Central memory CD8-positive, alpha-beta T cell (primary cell): ENCODE measurements at places on chromosomes 11 and 22.

- no peaks in the 10 kb centered on the region for H3K27me3 ChIP-seq
- H3K4me1 ChIP-seq = peaks cover 12% of the 10 kb centered on the region
- DNase-seq = no peak
These were observed 102.1 kb downstream of the FCHSD2 start for GRCh38 chr11:73040046-73040445.

DNA sequence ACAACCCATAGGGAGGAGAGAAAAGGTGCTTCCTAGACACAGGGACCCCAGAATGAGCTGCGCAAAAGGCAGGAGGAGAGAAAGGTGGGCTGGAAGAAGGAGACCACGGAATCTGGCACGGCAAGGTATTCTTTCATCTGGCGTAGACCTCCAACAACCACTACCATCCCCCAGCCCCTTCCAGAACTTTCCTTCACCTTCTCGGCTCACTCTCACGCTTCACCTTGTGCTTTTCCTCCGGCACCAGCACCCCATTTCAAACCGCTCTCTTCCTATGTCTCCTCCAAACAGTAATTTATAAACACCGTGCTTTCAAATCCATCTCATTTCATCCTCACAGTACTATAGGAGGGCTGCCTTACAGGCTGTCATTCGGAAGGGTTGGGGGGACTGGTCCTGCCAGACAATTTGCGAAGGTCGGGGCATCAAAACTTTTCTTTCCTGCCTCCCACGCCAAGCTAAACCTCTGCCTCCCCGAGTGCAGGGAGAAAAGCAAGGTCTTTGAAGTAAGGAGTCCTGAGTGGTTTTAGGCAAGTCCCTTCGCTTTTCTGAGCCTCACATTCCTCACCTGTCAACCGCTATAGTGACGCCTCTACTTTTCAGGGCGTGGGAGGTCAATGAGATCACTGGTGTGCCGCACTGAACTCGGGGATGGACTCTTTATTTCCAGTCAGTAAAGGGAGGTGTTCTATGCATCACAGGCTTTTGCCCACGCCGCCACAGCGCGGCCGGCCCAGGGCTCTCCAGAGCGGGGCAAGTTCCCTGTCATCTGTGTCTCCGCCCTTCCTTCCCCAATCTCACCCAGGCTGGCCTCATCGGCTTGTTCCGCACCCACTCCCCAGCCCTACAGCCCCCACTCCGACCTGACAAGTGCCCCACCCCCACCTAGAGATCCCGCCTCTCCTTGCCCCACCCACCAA lies 800 bp downstream of the KCTD21 start:
- H3K27ac ChIP-seq = peak overlapping the region; percentile 95
- H3K27me3 ChIP-seq = no peaks in the 10 kb centered on the region
- peak; percentile 53 for DNase-seq
- H3K36me3 ChIP-seq = peaks cover 4% of the 10 kb centered on the region

DNA sequence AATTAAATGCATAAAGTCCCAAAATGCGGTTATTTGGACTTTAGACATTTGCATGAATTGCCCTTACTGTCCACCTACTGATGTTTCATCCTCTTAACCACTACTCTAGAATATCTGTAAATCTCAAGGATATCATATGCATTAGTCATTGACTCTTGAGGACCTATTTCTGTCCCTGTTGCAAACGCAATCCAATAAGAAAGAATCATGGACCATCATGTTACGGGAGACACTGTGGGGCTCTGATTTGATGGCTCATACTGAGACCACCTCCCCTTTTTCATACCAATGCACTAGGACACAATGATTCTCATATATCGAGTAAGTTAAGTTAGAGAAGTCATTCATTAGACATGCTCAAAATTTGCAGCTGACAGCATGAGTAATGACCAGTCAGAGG lies 14.4 kb downstream of the POU2AF2 start:
- no peaks in the 10 kb centered on the region for H3K36me3 ChIP-seq
- H3K27ac ChIP-seq = no peak overlapping the region
- no peaks in the 10 kb centered on the region for H3K4me1 ChIP-seq
- no peak overlapping the region for H3K4me3 ChIP-seq
- DNase-seq = no peak
- peaks cover 52% of the 10 kb centered on the region for H3K27me3 ChIP-seq

GRCh38 chr22:37425800-37426705 lies 1.2 kb downstream of the ELFN2 start:
- H3K4me3 ChIP-seq = peak overlapping the region; percentile 67
- H3K36me3 ChIP-seq = peaks cover 3% of the 10 kb centered on the region
- H3K27ac ChIP-seq = no peak overlapping the region
- no peak for DNase-seq

DNA sequence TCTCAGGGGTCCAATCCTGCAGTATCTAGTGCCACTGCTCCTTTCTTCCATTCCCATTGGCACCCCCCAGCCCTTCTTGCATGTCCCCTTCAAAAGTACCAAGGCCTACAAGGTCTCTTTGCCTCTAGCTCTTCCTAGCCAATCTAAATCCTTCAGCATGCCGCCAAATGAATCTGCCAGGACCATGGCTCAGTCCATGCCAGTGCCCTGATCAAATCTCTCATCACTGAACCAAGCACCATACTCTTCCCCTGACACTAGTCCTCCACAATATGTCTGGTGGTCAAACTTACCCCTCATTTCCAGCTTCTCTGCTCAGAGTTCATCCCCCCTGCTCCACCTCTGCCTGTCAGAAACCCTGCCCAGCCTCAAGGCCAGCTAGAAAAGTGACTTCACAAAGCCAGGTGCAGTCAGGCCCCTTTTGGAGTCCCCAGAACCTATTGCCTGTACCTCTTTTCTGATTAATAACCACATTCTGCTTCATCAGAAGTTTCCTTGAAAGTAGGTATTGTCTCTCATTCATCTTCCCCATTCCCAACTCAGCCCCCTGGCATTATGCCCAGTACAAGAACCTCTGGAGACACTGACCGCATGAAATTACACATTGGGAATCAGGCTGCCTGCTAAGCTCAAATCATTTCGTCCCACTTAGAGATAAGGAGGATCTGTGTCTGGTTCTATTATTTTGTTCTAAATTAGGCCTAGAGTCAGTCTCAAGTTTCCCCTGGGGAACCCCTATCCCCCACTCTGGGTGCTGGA lies 11.4 kb downstream of the FEN1 start:
- no peaks in the 10 kb centered on the region for H3K4me1 ChIP-seq
- H3K4me3 ChIP-seq = no peak overlapping the region
- no peak for DNase-seq

GRCh38 chr11:14117632-14118031 lies 155.1 kb downstream of the SPON1 start:
- no peaks in the 10 kb centered on the region for H3K36me3 ChIP-seq
- no peak overlapping the region for H3K4me3 ChIP-seq
- no peak overlapping the region for H3K27ac ChIP-seq
- no peak for DNase-seq
- no peaks in the 10 kb centered on the region for H3K4me1 ChIP-seq

GRCh38 chr11:66116576-66117361 lies 46.7 kb downstream of the PACS1 start:
- H3K27me3 ChIP-seq = no peaks in the 10 kb centered on the region
- H3K36me3 ChIP-seq = peaks cover 6% of the 10 kb centered on the region
- peak overlapping the region; percentile 71 for H3K4me3 ChIP-seq
- peak overlapping the region; percentile 95 for H3K27ac ChIP-seq

DNA sequence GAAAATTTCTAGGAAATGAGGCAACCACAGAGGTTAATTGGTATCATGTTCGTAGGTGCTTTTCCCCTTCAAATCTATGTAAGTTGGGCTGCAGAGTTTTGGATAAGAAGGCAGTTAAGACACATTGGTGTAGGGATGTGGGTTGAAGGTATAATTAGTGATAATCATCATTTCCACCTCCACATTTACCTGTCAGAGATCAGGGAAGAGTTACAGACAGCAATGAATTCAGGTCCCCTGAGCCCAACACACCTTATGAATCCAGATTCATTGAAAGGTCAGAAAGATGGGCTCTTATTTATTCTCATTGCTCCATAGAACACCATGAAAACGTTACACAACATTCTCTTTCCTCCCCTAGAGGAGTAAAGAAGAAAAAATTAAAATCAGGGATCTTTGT lies 308.7 kb downstream of the C11orf87 start:
- no peak overlapping the region for H3K4me3 ChIP-seq
- H3K27ac ChIP-seq = no peak overlapping the region
- no peak for DNase-seq
- no peaks in the 10 kb centered on the region for H3K27me3 ChIP-seq
- H3K4me1 ChIP-seq = no peaks in the 10 kb centered on the region

GRCh38 chr11:72226701-72227100 lies 2.1 kb downstream of the INPPL1 start:
- H3K27me3 ChIP-seq = no peaks in the 10 kb centered on the region

DNA sequence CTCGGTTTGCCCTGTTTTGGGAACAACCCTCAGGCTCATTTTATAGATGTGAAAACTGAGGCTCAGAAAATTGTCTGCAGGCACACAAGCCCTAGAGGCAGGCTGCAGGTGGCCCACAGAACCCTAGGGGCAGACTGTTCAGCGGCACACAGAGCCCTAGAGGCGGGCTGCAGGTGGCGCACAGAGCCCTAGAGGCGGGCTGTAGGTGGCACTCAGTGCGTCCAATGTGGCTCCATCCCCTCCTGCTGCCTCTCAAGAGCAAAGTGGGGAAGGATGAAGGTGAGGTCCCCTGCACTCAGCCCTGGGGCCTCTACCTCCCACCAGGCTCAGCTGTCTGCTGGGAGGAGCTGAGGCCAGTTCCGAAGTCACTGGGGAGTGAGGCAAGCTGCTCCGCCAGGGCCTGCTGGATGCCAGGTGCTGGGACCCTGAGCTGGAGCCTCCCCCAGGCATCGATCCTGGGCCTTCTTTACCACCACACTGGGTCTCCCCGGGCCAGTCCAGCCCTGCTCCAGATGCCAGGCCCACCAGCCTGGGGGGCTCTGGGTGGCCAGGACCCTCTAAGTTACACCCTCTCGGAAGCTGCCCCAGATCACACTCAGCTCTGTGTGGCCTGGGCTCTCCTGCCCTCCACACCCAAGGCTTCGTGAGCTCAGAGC lies 2.3 kb downstream of the ACY3 start:
- no peaks in the 10 kb centered on the region for H3K27me3 ChIP-seq
- no peak for DNase-seq
- H3K4me3 ChIP-seq = peak overlapping the region; percentile 16
- H3K36me3 ChIP-seq = peaks cover 6% of the 10 kb centered on the region
- H3K27ac ChIP-seq = no peak overlapping the region

- DNase-seq = no peak
- H3K4me1 ChIP-seq = no peaks in the 10 kb centered on the region
These were observed 83.1 kb upstream of the SLC5A12 start for GRCh38 chr11:26805001-26805400.

DNA sequence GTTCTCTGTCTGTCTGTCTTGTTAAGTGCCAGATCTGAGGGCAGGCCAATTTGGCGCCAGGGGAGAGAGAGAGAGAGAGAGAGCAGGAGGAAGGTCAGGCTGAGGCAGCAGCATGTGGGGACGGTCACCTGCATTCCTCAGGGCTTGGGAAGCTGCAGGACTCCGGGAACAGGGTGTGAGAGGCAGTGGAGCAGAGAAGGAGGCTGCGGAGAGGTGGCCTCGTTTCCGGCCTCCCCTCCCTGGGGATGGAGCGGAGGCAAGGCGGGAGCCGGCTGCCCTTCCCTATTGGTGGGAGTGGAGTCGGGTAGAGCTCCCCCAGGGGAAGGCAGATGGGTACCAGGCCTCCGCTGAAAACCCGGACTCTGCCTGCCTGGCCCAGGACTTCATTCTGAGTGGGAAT lies 9.7 kb downstream of the CLMP start:
- no peak overlapping the region for H3K27ac ChIP-seq
- DNase-seq = no peak
- no peaks in the 10 kb centered on the region for H3K36me3 ChIP-seq
- H3K27me3 ChIP-seq = peaks cover 70% of the 10 kb centered on the region

DNA sequence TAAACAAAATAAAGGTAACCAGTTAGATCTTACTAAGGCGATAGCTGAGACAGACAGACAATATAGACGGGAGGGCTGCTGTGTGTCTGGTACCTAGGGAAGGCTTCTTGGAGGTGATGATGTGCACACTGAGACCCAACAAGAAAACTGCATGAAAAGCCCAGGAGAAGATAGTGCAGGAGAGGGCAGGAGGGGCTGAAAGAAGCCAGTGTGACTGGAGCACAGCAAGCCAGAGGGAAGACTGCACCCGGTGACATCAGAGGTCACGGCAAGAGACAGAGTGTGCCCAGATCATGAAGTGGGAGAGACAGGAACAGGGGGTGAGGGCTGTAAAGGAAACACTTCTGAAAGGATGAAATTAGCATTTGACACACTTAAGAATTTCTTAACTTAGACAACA lies 266.3 kb downstream of the BRD1 start:
- H3K27ac ChIP-seq = no peak overlapping the region
- no peaks in the 10 kb centered on the region for H3K27me3 ChIP-seq
- no peak overlapping the region for H3K4me3 ChIP-seq
- no peaks in the 10 kb centered on the region for H3K36me3 ChIP-seq
- no peak for DNase-seq

GRCh38 chr11:73860202-73860601 lies 16.4 kb downstream of the COA4 start:
- peaks cover 16% of the 10 kb centered on the region for H3K36me3 ChIP-seq
- H3K4me1 ChIP-seq = peaks cover 6% of the 10 kb centered on the region
- DNase-seq = no peak
- H3K27ac ChIP-seq = no peak overlapping the region
- H3K4me3 ChIP-seq = no peak overlapping the region
- H3K27me3 ChIP-seq = no peaks in the 10 kb centered on the region

DNA sequence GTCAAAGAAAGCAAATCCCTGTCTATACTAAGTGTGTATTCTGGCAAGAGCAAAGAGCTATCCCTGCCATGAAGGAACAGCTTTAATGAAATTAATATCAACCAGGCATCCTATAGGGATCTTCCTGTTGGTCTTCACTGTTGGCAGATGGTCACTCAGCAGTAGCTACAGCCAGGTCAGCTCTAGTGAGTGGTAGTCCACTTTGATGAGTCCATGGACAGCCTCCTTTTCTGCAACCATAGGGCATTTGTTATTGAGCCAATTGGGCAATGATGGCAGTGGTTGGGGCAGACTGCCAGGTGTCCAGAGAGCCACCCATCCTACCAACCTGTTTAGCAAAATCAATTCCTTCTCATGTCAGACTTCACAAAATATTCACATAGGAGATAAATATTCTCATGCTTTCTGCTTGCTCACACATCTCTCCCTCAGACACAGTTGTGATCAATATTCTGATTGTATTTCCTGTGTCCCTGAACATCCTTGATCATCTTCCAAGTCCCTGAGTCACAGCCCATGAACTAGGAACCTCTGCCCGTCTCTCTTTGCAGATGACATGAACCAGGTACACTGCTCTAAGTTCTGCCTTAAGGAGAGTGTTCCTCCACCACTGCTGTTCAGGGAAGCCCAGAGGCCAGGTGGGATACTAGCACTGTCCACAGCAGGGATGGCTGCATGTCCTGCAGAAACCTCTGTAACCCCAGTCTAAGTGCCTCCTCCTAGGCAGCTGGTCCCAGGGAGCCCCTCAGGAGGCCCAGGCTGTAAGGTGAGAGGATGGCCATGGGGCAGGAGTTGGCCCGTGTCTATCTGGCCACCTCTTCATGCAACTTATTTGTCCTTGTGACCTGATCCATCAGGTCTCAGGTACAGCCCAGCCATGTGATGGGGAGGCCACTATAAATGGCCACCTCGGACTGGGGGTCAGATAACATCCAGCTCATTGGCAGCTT lies 74.2 kb upstream of the IGLL5 start:
- H3K4me3 ChIP-seq = no peak overlapping the region
- DNase-seq = no peak
- H3K36me3 ChIP-seq = peaks cover 3% of the 10 kb centered on the region

GRCh38 chr22:23128269-23129108 lies 13.3 kb downstream of the RSPH14 start:
- H3K4me3 ChIP-seq = no peak overlapping the region
- no peaks in the 10 kb centered on the region for H3K4me1 ChIP-seq
- H3K27me3 ChIP-seq = peaks cover under 1% of the 10 kb centered on the region
- DNase-seq = peak; percentile 57
- H3K36me3 ChIP-seq = no peaks in the 10 kb centered on the region
- H3K27ac ChIP-seq = peak overlapping the region; percentile 9

GRCh38 chr11:116544721-116545120 lies 228.1 kb downstream of the BUD13 start:
- no peaks in the 10 kb centered on the region for H3K36me3 ChIP-seq
- H3K27ac ChIP-seq = no peak overlapping the region
- DNase-seq = no peak
